AG08395 (cell line): ENCODE measurements at places on chromosomes 12 and 14.

- DNase-seq, result no peak
These were observed 6.7 kb downstream of the LRTM2 start for GRCh38 chr12:1826867-1827705.

DNA sequence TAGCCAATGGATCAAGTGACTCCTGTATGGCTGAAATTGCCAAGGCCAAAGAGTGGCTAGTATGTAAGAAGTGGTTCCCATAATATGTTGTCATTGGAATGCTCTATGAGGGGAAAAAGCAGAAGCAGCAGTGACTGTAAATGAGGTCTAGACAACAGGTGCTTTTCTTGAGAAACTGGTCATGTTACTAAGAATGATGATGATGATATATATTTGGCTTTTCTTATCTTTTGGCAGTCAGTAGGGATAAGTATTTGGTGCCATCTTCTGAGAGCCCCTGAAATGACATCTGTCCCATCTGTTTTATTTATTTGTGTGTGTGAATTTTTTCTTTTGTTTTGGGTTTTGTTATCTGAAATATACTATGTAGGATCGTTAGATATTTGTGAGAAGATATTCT, 141.7 kb downstream of the SYT1 start:
- no peak for DNase-seq

DNA sequence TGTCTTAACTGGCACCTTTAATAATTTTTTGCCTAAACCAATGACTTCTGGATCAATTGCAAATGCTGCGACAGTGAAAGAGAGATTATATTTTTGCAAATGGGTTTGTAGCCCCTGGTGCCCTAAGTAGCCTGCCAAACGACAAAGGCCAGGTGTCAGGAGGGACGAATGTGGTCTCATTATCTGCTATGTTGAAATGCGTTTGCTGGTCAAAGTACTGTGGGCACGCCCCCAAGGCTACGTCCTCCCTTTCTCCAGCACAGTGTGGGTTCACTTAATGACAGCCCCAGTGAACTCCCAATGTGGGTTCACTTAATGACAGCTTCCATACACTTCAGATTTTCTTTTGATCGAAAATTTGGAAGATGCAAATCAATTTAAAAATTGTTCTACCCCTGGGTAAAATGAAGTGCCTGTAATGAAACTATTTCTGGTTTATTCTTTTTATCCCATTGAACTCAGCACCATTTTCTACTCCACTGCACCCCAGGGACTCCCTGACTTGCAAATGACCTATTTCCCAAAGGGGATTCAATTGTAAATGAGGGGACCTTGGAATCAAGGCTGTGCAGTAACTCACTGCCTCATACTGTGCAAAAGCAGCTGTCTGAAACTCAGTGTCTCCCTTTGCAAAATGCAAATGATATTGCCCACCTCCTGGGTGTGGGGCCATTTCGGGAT, 1.4 kb downstream of the SERPINA11 start:
- no peak for DNase-seq

GRCh38 chr12:12017798-12018197, 52.9 kb upstream of the BCL2L14 start:
- no peak for DNase-seq

DNA sequence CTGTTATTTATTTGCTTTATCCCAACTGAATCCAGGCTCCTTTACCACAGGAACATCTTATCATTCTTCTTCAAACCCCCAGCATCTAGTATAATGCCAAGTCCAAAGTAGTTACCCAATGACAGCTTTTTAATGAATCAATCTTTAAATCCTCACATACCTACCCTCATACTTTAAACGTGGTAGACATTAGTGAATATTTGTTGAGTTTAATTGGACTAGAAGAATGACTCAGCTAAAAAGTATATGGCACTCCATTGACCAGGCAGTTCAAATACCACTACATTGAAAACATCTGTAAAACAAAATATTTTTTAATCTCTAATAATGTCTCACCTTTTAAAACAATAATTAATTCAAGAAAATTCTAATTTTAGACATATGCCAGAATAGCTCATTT, 98.1 kb downstream of the ZFC3H1 start:
- DNase-seq, result no peak

- no peak for DNase-seq
These were observed 550.1 kb downstream of the SLC6A15 start for GRCh38 chr12:84362552-84362897.

- DNase-seq, result no peak
These were observed 85.8 kb downstream of the EXOC5 start for GRCh38 chr14:57182760-57183503.

DNA sequence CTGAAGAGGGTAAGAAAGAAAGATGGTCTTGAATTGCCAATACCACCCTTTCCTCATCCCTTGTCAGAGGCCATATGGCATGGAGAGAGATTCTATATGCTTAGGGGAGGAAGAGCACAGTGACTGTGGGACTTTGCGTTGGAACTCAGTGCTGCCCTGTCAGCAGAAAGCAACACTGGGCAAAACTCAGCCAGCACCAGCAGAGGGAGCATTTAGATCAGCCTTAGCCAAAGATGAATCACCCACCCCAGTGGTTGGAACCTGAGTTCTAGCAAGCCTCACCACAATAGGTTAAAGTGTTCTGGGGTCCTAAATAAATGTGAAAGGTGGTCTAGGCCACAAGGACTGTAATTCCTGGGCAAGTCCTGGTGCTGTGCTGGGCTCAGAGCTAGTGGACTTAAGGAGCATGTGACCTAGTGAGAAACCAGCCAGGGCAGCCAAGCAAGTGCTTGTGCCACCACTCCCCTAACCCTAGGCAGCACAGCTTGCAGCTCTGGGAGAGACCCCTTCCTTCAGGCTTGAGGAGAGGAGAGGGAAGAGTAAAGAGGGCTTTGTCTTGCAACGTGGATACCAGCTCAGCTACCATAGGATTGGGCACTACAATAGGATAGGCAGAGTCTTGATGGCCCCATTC, 11.4 kb upstream of the BCAT1 start:
- peak; percentile 54 for DNase-seq

DNA sequence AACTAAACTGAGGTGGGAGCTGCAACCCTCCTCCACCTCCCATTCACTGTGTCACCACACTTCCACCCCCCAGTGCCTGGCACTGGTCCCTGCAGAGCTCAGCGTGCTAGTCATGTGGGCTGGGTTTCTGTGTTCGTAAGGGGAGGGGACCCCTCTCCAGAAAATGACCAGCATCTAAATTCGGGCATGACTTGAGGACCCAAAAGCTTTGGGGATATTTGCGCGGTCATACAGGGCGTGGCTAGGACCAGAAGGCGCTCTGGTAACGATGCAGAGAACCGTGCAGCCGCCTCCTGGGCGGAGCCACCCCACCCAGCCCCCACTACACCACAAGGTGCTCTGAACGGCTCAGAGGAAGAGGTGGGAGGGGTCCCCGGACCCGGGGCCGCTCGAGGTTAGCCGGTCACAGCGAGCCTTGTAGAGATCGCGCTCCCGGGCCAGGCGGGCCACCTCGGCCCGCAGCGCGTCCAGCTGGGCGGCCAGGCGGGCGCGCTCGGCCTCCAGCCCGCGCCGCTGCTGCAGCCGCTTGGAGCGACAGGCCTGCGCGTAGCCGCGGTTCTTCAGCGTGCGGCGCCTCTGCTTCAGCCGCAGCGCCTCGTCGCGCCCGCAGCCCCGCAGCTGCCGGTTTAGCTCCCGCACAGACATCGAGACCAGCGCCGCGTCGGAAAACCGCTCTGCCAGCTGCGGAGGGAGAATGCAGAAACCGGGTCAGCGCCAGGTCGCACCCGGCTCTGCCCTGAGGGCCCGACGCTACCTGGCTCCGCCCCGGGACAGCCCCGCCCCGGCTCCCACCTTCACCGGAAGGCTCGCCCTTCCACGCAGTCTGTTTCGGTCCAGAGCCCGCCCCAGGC, 9.8 kb downstream of the CPNE6 start:
- peak; percentile 39 for DNase-seq

- peak; percentile 84 for DNase-seq
These were observed 83.2 kb upstream of the HMGA2 start for GRCh38 chr12:65740873-65741600.

- no peak for DNase-seq
These were observed 52.9 kb downstream of the SEL1L start for GRCh38 chr14:81480741-81481140.
